ENCODE measurements at places on chromosomes 12 and 14.

DNA sequence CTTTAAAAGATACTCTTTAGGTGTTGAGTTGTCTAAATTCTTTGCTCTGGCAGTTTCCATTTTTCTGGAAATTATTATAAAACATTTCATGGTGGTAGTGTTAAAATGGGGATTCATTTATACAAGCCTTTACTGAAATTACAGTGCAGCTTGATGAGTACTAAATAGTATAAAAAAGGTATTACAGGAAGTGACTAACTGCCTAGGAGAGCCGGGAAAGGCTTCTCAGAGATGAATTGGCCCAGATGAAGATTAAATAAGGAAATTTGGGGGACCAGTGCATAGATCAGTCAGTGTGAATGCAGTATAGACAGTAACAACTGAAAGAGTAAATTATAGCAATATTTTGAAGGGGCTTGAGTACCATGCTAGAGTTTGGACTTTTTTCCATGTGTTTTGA, 7.5 kb downstream of the PSMA6 start:
- no peak for DNase-seq

GRCh38 chr14:80078501-80078900, 132.8 kb downstream of the DIO2 start:
- DNase-seq, result no peak

DNA sequence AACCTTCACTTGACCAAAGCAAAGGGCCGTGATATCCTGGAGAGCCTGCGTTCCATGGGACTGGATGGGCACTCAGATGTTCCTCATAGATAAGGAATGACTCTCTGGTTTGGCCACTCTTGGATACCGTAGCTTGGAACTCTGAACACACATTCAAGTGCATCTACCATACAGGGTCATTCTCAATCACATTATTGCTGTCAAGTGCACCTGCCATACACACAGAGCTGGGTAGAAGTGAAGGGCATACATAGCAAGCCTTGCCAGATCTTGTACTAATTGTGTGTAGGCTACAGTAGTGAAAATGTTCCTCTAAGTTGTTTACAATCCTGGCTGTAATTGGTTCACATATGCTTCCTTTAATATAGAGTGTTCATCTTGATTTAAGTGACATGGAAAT, 58.3 kb downstream of the PELI2 start:
- DNase-seq, result no peak

- no peak for DNase-seq
Observed at GRCh38 chr14:55537782-55538181, 42.2 kb upstream of the KTN1 start.

DNA sequence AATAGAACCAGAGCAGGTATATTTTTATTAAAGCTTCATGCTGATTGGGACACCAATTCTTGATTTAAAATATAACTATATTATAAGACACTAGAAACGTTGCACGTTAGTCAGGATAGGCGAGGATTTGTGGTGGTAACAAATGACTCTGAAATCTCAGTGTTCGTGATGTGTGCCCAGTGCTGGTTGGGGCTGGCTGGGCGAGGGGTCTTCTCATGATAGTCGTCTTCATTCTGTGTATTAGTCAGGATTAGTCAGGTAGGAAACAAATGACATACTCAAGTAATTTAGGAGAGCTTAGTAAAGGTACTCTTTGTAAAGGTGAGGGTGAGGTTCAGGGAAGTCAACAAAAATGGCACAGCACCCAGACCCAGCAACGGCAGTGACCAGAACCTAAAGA, 73.9 kb upstream of the HIF1A start:
- no peak for DNase-seq

- no peak for DNase-seq
Observed at GRCh38 chr12:64253356-64253755, 31.3 kb upstream of the KICS2 start.

DNA sequence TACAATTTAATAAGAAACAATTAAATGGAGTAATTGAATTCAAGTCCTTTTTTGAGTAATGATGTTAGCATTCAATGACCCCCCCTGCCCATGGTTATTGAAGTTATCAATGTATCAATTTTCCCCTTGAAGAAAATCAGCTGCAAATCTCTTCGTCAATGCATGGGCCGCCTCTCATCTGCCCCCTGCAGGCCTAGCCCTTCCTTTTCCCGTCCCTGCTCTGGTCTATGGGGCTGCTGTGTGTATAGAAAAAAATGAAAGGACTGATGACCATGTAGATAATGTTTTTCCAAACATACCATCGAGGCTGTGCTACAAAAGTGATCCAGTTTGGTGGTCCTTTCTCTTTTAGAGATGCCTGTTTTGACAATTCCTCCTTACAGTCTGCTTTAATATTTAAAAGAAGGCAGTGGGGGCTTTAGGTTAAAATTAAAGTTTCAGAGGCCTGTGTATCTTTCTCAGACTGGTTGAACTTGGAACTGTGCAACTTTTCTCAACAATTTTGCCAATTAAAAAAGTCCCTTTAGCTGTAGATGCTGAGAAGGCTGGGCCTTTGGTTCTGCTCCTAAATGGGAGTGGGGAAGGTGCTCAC, 98.4 kb downstream of the APAF1 start:
- peak; percentile 68 for DNase-seq

GRCh38 chr12:132257955-132258490, 71.4 kb downstream of the GALNT9 start:
- no peak for DNase-seq

DNA sequence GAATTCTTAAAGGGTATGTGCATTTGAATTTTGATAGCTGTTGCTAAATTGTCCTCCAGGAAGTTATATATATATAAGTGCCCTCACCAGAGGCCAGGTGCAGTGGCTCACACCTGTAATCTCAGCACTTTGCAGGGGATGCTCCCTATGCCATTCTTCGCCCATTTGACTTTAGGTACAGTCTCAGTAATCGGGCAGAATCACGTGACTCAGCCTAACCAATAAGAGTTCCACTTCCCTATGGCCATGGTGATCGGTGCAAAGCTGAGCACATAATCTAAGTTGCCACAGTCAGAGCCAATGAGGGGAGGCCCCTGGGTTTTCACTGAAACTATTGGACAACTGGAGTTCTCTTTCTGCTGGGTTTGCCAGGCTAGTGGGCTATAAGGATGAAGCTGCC, 274.6 kb upstream of the TBX3 start:
- no peak for DNase-seq

GRCh38 chr12:100573292-100574186, at the start of gene GAS2L3:
TSS of gene GAS2L3 (plus strand) at chr12:100573684. CDS start at chr12:100594905, 21,221 bp downstream.
- peak; percentile 95 for DNase-seq

DNA sequence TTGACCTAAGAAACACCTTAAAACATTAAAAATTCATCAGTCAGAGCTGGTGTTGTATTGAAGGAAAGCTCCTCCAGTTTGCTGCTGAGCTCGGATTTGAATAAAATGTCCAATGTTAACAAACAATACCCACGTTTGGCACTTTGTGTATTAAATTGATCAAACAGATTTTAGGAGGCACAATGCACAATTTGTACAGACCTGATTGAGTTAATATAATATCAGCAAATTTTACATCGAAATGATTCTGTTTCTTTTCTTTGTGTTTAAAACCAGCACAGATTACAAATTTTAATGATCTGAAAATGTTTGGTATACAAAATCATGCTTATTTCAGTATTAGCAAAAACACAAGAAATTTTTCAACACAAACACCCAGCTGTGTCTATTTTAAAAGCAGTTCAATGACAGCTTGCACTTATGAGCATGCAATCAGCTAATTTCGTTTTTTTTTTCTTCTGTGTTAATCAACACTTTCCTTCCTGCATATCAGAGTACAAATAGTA, 2.8 kb upstream of the FOXG1 start:
- DNase-seq, result no peak

DNA sequence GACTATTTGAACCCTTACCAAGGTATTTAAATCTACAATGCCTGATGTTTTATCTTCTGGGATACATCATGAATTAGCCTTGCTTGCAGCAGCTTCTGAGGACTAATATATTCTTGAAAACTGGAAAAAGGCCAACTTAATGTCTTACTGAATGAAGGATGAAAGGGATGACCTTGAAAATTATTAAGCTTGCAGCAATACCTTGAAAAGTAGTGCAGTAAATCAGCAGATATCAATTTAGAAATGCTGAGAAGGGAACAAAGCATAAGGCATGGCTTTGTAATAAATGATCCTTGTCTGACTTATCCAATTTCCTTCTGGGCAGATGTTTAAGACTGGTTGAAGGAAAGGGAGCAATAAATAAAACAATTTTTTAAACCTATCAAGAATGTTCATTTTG, 37.3 kb upstream of the FERMT2 start:
- no peak for DNase-seq

DNA sequence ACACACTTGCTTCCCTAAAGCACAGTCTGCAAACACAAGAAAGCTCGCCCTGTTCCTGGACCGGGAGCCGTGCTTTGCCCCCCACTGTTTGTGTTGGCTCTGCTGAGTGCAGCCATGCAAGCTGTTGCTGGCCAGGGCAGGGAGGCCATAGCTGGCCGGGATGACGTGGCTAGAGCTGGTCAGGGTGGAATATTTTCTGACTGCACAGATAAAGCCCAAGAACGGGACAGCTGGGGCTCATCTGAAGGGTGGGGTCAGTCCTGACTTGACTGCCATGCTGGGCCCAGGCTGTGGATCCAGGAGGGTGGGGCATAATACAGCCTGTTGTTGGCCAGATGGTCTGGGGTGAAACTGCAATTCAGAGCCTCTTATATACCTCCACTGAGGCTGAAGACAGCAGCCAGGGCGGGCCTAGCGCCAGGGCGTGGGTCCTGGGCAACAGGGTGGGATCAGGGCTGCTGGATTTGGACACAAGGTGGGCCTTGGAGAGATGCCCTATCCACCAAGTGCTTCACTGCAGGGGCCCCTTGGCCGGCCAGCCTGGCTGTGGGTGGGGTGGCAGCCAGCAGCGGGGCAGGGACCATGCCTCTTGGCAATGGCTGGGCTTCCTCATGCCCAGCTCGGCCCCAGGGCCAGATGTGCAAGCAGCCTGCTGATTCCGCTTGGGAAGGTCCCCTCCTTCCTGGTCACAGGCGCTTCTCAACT, 14.8 kb downstream of the KMT5A start:
- DNase-seq, result no peak

GRCh38 chr12:111150921-111151840, 217.7 kb downstream of the PHETA1 start:
- DNase-seq, result no peak

DNA sequence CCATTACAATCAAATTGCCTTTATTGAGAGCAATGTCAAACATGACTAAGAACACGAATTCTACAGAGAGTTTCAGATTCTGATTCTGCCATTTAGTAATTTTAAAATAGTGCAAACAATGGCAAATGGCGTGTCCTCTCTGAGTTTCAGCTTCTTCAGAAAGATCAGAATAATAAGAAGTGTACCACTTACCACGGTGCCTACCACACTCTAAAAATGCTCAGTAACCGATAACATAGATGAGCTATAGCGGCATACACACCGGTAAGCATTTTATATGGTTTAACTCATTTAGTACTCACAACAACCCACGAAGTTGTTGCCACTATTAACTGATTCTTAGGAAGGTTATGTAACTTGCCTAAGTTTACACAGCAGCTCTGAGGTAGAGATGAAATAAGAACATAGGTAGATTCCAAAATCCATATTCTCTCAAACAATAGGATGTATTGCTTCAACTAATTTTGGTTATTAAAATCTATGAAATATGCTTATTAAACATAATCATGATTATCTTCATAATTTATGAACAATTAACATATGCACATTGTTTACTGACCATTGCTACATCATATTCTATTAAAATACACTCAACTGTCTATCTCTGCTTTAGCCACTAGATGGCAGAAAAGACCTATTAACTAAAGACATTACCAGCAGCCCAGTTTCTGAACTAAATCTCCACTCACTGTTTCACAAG, 38.3 kb downstream of the SLC6A15 start:
- DNase-seq, result peak; percentile 38

- no peak for DNase-seq
Observed at GRCh38 chr12:53055471-53056266, 5.8 kb downstream of the TNS2 start.

DNA sequence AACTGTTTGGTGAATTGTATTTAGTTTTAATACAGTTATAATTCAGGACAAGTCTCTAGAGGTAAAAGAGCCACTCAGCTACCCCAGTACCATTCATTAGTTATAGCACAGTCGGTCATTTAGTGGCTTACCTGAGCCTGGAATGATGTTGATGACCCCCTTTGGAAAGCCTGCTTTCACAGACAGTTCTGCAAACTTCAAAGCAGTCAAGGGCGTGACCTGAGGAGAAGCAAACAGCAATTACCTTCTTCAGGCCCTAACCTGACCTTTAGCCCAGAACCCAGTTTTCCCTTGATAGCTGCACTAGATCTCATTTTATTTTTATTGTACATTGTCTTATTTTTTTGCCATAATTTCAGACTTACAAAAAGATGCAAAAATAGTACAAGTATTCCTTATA, 43.8 kb downstream of the ALDH1L2 start:
- no peak for DNase-seq

- peak; percentile 51 for DNase-seq
Observed at GRCh38 chr12:122062832-122063693, 15.5 kb upstream of the MLXIP start.

DNA sequence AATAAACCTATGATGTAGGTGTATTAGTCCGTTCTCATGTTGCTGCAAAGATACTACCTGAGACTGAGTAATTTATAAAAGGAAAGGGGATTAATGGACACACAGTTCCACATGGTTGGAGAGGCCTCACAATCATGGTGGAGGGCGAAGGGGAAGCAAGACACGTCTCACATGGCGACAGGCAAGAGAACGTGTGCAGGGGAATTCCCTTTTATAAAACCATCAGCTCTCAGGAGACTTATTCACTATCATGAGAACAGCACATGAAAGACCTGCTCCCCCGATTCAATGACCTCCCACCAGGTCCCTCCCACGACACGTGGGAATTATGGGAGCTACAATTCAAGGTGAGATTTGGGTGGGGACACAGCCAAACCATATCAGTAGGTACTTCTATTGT, 58.7 kb upstream of the DICER1 start:
- no peak for DNase-seq

- no peak for DNase-seq
Observed at GRCh38 chr12:132653567-132654290, 33.4 kb downstream of the POLE start.

GRCh38 chr14:70014406-70015095, 135.3 kb downstream of the SMOC1 start:
- no peak for DNase-seq

GRCh38 chr12:89195470-89195869, 156.8 kb downstream of the DUSP6 start:
- no peak for DNase-seq

- DNase-seq, result peak; percentile 36
Observed at GRCh38 chr14:72682188-72682587, 211.7 kb downstream of the DPF3 start.

Data from SK-N-SH (cell line).